ENCODE measurements at places on chromosomes 7 and 10.

- DNase-seq, result no peak
These were observed 18.0 kb upstream of the LIPA start for GRCh38 chr10:89269433-89270152.

DNA sequence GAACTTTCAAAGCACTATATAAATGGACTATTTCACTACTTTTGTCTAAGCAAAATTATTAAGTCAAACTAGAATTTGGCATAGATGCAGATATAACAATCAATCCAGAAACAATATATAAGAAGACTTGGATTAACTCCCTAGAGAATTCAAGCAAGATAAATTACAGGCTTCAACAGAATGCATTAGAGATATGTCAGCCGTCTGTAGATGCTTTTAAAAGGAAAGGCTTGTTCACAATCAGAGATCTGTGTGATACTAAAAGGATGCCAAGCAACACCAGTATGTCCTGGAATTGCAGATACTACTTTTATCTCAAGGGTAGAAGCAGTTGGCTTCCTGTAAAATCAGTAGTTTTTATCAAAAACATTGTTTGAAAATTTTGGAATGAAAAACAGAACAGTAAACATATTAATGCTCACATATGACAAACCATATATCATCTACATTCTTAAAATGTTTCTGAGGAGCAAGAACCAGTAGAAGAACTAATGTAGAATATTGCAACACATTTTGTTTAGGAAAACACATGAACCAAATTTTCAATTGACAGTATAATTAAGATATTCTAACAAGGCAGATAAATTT, 947.9 kb upstream of the LRRN3 start:
- no peak for DNase-seq

DNA sequence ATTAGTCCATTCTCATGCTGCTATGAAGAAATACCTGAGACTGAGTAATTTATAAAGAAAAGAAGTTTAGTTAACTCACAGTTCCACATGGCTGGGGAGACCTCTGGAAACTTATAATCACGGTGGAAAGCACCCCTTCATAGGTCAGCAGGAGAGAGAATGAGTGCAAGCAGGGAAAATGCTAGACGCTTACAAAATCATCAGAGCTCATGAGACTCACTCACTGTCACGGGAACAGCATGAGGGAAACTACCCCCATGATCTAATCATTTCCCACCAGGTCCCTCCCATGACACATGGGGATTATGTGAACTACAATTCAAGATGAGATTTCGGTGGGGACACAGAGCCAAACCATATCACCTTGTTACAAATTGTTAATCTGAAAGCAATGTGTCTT, 15.8 kb downstream of the TAS2R39 start:
- DNase-seq, result no peak

DNA sequence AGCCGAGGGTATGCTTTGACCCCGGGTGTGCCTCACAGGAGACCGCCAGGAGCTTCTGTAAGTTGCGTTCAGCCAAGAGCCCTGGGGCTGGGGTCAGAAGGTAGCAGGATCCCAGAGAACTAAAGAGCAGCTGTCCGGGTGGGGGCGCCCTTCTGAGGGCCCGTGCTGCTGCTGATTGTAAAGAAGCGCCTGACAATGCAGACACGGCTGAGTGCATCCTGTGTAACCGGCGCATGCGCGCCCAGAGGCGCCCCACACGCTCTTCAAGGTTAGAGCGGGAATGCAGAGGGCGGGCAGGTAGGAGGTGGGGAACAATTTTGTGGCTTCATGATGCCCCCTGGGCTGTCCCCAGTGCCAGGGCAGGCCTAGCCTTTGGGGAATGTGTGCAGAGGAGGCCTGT, 210.2 kb upstream of the CTBP2 start:
- no peak for DNase-seq

DNA sequence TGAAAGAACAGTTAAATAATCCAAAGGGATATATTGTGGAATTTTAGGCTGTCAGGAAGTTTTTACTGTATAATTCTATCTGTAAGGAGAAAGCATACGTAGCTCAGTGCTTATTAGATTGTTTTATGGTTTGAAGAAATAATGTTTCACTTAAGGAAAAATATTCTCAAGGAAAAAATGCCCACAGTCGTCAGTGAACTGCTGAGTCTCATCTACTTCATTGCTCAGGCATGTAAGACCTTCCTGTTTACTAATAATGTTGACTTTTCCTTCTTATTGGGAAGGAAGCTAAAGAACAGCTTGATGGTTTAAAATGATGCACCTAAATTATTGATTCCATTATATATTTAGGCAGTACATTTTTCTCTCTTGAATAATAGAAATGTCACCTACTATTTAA, 304.2 kb downstream of the SDK1 start:
- no peak for DNase-seq

DNA sequence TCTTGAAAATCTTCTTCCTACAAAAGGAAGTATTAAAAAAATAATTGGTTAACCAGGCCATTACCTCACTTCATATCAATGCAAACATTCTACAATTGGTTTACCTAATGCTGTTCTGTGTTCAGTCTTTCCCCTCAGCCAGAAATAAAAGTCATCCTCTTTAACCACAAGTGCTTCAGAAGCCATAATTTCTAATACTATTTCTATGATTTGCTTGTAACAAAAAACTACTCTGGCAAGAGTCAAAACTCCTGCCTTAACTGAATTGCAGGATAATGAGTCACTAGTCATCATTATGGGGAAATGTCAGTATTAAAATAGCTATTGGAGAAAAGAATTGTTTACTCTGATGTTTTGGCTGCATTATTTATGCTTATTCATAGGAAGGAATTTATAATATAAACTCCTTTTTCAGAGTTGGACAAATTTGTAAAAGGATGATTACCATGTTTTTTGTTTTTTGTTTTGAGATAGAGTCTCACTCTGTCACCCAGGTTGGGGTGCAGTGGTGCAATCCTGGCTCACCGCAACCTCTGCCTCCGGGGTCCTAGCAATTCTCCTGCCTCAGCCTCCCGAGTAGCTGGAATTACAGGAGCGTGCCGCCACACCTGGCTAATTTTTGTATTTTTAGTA, 55.5 kb upstream of the ODAD2 start:
- DNase-seq, result peak; percentile 68

- DNase-seq, result peak; percentile 49
These were observed at the start of gene VAX1 for GRCh38 chr10:117137911-117138642. Gene VAX1 (minus strand): TSS chr10:117138270. CDS start chr10:117138056, 214 bp downstream.

- no peak for DNase-seq
These were observed 938.4 kb downstream of the CCSER2 start for GRCh38 chr10:85266808-85267207.
